ENCODE measurements at places on chromosomes 12 and 14. TPM values are rescaled to one million over a fixed set of nuclear protein-coding genes. Genes with fewer than 3 reads are reported as not detected.

DNA sequence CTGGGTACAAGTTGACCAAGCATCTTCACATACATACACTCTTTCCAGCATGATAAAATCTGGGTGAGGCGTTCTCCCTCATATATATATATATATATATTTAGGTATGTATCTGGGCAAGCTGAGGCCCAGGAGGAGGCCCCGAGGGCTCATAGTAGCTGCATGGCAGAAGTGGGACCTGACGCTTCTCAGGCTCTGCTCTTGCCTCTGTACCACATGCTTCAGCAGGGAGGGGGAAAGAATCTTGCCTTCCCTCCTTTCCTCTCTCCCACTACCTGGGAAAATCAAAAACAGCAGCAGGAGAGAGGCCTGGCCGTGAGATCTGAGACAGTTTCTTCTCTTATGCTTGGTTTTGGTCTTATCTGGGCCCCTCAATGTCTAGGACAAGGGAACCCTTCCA lies 9.2 kb downstream of the PPP1R1A start:
- H3K4me1 ChIP-seq, result peaks cover 6% of the 10 kb centered on the region
- no peak overlapping the region for H3K27ac ChIP-seq
- H3K4me3 ChIP-seq, result no peak overlapping the region

- no peak overlapping the region for H3K27ac ChIP-seq
- H3K36me3 ChIP-seq, result no peaks in the 10 kb centered on the region
- H3K4me3 ChIP-seq, result no peak overlapping the region
- no peaks in the 10 kb centered on the region for H3K27me3 ChIP-seq
- no peak for DNase-seq
- no peaks in the 10 kb centered on the region for H3K4me1 ChIP-seq
These were observed 22.5 kb downstream of the PDE3A start for GRCh38 chr12:20390846-20391245.

GRCh38 chr12:66831495-66831894 lies 152.6 kb upstream of the GRIP1 start:
- H3K4me1 ChIP-seq, result no peaks in the 10 kb centered on the region

The RFX4 gene
- total RNA-seq, result not detected

- peaks cover 23% of the 10 kb centered on the region for H3K4me1 ChIP-seq
- H3K27me3 ChIP-seq, result peaks cover 21% of the 10 kb centered on the region
- DNase-seq, result no peak
- no peaks in the 10 kb centered on the region for H3K36me3 ChIP-seq
- H3K4me3 ChIP-seq, result no peak overlapping the region
These were observed 23.6 kb downstream of the MMAB start for GRCh38 chr12:109549613-109550270.

GRCh38 chr12:27966870-27967269 lies 5.7 kb downstream of the PTHLH start:
- H3K27me3 ChIP-seq, result peaks cover 55% of the 10 kb centered on the region
- DNase-seq, result no peak
- H3K4me3 ChIP-seq, result no peak overlapping the region

DNA sequence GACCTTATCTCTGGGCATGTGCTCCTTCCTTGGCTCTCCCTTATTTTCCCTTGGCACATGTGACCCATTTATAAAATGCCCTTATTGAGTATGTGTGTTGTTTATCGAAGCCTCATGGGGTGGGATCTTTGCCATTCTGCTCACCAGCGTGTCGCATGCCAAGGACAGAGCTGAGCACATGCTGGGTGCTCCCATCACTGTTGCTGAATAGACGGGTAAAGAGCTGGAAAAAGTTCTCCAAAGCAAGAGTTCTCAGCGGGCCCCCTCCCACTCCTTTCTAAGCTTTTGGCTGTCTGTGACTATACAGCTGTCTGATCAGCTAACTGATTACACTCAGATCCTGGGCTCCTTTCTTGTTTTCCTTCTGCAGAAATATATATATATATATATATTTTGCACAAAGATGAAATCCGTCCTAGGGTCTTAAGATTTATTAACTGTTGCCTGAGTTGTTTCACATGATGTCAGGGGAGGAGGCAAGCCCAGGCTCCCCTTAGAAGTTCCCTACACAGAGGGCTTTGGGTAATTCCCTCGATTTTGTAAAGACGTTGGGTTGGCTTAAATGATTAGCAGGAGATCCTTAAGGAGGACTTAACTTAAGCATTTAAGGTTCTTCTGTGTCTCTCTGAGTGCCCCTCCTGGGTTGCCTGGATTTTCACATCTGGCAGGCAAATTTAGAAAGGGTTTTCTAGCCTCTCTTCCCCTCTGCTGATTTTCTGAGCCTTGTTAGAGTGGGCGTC lies 71.6 kb downstream of the TMEM132C start:
- no peak overlapping the region for H3K4me3 ChIP-seq
- H3K4me1 ChIP-seq, result peaks cover 16% of the 10 kb centered on the region
- DNase-seq, result no peak
- H3K36me3 ChIP-seq, result no peaks in the 10 kb centered on the region

The SERPINA3 gene
- total RNA-seq, result 91.4 TPM

The FSCB gene
- total RNA-seq, result not detected

DNA sequence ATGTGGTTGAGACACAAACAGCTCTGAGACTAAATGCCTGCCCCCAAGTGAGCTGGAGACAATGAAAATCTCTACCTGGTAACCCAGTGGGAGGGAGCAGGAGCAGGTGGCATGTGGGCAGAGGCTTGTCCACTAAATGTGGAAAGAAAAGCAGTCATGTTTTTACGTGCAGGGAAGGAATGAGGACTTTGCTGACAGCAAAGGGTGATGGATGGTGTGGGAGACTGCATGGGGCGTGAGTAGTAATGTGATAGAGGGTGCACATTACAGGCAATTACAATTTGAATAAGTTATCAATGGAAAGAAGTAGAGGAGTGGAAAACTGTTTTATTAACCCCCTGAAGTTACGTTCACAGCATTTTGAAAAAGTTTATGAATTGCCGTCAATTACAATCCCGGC lies 176.6 kb downstream of the NRXN3 start:
- DNase-seq, result no peak
- no peaks in the 10 kb centered on the region for H3K27me3 ChIP-seq
- no peaks in the 10 kb centered on the region for H3K4me1 ChIP-seq
- H3K36me3 ChIP-seq, result no peaks in the 10 kb centered on the region

DNA sequence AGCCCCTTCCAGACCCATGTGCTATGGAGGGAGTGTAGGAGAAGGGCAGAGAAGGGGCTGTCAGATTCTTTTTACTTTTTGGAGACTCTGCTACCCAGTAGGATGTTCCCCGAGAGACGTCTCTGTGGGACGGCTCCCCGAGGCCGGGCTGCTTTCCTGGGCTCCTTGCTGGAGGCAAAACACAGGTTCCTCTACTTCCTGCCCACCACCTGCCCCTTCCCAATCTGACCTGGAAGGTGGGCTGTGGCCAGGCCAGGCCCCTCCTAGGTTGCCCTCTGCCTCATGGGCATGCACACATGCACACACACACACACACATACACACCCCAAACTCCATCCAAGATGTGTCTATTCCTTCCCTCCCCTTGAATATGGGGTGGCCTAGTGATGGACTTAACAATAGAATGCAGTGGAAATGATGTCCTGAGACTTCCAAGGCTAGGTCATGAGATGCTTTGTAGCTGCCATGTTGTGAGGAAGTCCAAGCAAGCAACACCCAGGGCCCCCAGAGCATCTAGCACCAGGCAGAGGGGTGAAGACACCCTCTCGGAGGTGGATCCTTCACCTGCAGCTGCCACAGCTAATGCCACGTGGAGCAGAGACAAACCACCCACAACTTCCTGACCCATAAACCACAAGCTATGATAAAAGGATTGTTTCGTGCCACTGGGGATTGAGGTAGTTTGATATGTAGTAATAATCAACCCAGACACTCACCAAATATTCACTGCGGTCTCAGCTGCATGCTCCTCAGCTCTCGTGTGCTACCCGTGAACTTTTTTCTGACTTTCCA lies 1.6 kb upstream of the ASB2 start:
- DNase-seq, result no peak
- no peak overlapping the region for H3K4me3 ChIP-seq
- H3K27me3 ChIP-seq, result no peaks in the 10 kb centered on the region

GRCh38 chr12:122646517-122647217 lies 56.5 kb downstream of the HCAR2 start:
- H3K36me3 ChIP-seq, result no peaks in the 10 kb centered on the region
- DNase-seq, result no peak
- H3K27ac ChIP-seq, result no peak overlapping the region

GRCh38 chr12:84397846-84398245 lies 514.8 kb downstream of the SLC6A15 start:
- H3K27me3 ChIP-seq, result no peaks in the 10 kb centered on the region
- no peak overlapping the region for H3K27ac ChIP-seq
- no peaks in the 10 kb centered on the region for H3K4me1 ChIP-seq
- no peaks in the 10 kb centered on the region for H3K36me3 ChIP-seq
- no peak for DNase-seq

DNA sequence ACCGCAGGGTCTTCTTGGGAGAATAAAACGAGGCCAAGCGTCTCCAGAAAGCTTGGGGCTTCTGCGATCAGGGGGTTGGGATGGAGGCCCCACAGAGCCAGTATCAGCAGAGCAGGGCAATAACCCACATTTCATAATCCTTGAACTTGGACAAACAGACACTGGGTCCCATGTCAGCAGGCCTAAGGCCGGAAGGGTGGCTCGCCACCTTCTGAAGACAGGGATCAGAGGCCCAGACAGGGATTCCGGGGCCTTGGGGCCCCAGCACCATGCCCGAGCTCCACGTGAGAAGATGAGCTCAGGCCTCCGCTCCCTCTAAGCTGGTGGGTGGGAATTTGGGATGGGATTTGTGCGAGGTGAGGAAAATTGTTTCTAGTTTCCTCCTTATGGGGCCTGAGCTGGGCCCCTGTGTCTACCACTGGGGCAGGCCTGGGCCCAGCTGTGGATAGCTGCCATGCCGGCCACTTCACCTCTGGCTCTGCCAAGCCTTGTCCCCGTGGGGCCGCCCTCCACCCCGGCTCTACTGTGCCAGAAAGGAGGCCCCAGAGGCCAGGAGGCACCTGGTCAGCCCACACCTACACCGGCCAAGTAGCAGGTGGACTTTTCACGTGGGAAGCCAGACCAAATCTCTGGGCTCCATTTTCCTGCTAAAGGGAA lies 67.2 kb upstream of the DLK1 start:
- no peak overlapping the region for H3K27ac ChIP-seq
- H3K36me3 ChIP-seq, result no peaks in the 10 kb centered on the region
- no peak overlapping the region for H3K4me3 ChIP-seq
- peaks cover under 1% of the 10 kb centered on the region for H3K4me1 ChIP-seq
- peaks cover 34% of the 10 kb centered on the region for H3K27me3 ChIP-seq

- no peak overlapping the region for H3K4me3 ChIP-seq
- H3K4me1 ChIP-seq, result peaks cover 78% of the 10 kb centered on the region
- H3K27me3 ChIP-seq, result no peaks in the 10 kb centered on the region
- H3K36me3 ChIP-seq, result no peaks in the 10 kb centered on the region
These were observed 18.5 kb downstream of the NCOR2 start for GRCh38 chr12:124548854-124549378.

GRCh38 chr12:22529281-22530060 lies 14.9 kb downstream of the C2CD5 start:
- H3K27ac ChIP-seq, result no peak overlapping the region
- no peak overlapping the region for H3K4me3 ChIP-seq
- H3K36me3 ChIP-seq, result peaks cover 40% of the 10 kb centered on the region
- no peaks in the 10 kb centered on the region for H3K4me1 ChIP-seq

DNA sequence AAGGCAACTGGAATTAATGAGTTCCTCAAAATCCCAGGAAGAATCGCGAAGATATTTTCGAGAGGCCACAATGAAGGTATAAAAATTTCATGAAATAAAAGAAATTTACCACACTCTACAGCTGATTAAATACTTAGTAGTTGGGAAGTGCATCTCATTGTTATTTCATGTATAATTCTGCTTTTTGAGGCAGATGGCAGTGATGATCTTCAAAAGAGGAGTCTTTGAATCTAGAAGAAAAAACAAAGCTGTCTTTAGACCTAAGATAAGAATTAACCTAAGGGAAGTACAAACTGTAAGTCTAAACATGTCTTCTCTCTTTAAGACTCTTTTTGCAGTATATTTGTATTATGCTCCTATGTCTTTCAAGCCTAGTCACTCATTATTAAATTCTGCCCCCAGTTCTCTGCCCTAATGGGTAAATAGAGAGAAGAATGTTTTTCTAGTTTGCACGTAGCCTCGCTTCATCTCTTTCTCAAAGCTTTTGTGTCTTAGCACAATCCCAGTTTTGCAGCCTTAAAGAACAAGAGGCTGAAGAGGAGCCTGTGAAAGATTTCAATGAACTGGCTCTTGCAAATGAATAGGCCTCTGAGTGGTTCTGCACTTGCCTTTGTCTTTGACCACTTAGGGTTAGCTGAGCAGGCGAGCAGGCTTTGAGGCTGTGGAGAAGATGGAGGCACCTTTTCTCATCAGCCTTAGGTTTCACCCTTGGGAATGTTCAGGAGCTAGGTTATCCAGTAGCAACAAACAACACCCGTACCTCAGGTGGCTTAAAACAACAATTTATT lies 32.7 kb downstream of the CFAP54 start:
- H3K4me1 ChIP-seq, result no peaks in the 10 kb centered on the region
- H3K4me3 ChIP-seq, result no peak overlapping the region
- DNase-seq, result no peak

- peaks cover 34% of the 10 kb centered on the region for H3K36me3 ChIP-seq
- H3K4me3 ChIP-seq, result no peak overlapping the region
- no peak overlapping the region for H3K27ac ChIP-seq
- H3K27me3 ChIP-seq, result no peaks in the 10 kb centered on the region
- DNase-seq, result no peak
These were observed 33.7 kb downstream of the NRDE2 start for GRCh38 chr14:90297876-90298629.

DNA sequence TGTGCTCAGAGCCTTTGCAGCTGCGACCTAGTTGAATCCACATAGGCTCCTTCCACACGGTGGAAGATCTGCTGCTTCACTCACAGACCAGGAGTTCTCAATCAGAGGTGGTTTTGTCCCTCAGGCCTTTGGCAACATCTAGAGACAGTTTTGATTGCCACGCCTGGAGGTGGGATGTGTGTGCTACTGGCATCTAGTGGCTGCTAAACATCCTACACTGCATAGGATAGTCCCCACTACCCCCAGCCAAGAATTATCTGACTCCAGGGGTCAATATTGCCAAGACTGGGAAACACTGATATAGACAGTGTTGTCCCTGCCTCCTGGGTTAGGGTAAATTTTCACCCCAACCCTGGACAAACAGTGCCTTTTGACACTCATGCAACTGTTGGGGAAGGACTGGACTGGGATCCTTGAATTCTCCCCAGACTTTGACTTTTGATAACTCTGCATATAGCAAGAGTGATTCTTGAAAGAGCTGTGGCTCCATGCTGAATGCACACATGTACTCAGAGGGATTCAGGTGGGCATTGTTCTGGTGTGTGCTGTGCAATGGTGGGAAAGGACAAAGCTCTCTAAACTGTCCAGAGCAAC lies 39.8 kb downstream of the BAZ2A start:
- no peak overlapping the region for H3K27ac ChIP-seq
- H3K36me3 ChIP-seq, result peaks cover 29% of the 10 kb centered on the region
- DNase-seq, result no peak
- H3K4me1 ChIP-seq, result peaks cover 18% of the 10 kb centered on the region
- H3K4me3 ChIP-seq, result no peak overlapping the region
- H3K27me3 ChIP-seq, result no peaks in the 10 kb centered on the region

GRCh38 chr12:63911341-63911740 lies 66.8 kb downstream of the SRGAP1 start:
- no peak overlapping the region for H3K27ac ChIP-seq
- no peak overlapping the region for H3K4me3 ChIP-seq
- no peak for DNase-seq
- no peaks in the 10 kb centered on the region for H3K27me3 ChIP-seq
- no peaks in the 10 kb centered on the region for H3K36me3 ChIP-seq

GRCh38 chr12:79141776-79142175 lies 277.2 kb downstream of the SYT1 start:
- no peak overlapping the region for H3K27ac ChIP-seq
- H3K36me3 ChIP-seq, result no peaks in the 10 kb centered on the region
- no peak overlapping the region for H3K4me3 ChIP-seq
- DNase-seq, result no peak
- H3K4me1 ChIP-seq, result no peaks in the 10 kb centered on the region
- H3K27me3 ChIP-seq, result no peaks in the 10 kb centered on the region
